ENCODE measurements at places on chromosomes 6 and 20.

GRCh38 chr6:3884007-3884745 lies 35.0 kb downstream of the FAM50B start:
- peak; percentile 69 for DNase-seq

DNA sequence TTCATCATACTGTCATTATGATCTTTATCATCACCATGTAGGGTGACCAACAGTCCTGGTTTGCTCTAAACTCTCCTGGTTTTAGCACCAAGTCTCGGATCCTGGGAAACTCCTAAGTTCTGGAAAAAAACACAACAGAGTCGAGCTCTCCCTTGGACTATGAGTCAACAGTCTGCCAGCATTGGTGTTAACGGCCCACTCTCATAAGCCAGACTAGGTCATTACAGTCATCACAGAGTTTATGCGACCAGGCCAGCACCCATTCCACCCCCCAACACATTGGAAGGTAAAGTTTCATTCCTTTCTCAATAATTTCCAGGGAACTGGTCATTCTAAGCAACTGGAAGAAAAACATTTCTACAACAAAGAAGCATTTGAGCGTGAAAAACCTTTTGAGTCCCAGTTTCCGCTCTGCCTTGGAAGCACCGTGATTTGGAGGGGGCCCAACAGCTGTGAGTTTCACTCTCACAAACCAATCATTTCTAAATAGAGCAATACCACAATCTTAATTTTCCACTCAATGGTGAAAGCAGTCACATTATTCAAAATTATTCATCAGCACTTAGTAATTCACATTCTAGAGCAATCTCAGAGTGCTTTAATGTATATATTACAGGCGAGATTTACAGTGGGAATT lies 445.0 kb downstream of the CDH26 start:
- peak; percentile 87 for DNase-seq

DNA sequence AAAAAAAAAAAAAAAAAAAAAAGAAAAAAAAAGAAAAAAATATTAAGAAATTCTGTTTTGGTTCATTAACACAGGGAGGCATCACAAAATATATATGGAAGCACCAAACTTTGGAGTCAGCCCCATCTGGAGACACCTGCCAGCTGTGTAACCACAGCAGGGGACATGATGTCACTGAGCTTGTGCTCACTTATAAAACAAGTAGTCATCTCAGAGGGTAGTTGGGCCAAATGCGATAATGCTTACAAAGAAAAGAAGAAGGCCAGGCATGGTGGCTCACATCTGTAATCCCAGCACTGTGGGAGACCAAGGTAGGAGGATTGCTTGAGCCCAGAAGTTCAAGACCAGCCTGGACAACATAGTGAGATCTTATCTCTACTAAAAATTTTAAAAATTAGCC lies 1.1 kb upstream of the BNIP5 start:
- DNase-seq = no peak

GRCh38 chr6:126764104-126764503 lies 354.4 kb upstream of the RSPO3 start:
- DNase-seq = no peak
